ENCODE measurements at places on chromosomes 11 and 22.

GRCh38 chr11:1051356-1052132 lies 15.0 kb upstream of the MUC6 start:
- no peak for DNase-seq

- DNase-seq = no peak
Measured at GRCh38 chr22:48585916-48586798, 1241.5 kb downstream of the BRD1 start.

GRCh38 chr22:38420734-38421133 lies 34.3 kb downstream of the KCNJ4 start:
- no peak for DNase-seq

DNA sequence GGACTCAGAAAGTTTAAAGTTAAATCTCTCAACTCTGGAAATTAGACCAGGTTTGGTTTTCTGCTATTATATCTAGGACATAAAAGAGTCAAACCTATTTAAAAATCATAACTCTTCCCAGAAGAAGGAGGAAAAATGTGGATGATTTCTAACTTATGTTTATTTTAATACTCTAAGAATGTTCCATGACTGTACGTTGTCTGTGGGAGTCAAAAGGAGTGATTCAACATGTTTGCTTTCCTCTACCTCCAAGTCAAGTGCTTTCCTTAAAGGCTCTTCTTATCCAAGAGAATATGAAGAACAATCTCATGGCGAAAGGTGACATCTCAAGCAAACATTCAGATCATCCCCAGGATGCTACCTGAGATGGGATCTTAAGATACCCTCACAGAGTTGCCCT lies 21.6 kb downstream of the OR51E1 start:
- DNase-seq = no peak

- DNase-seq = no peak
Measured at GRCh38 chr22:44063462-44064371, 39.6 kb downstream of the PARVB start.
